ENCODE measurements at places on chromosomes 16 and 17. TPM values are rescaled to one million over a fixed set of nuclear protein-coding genes. Genes with fewer than 3 reads are reported as not detected.

DNA sequence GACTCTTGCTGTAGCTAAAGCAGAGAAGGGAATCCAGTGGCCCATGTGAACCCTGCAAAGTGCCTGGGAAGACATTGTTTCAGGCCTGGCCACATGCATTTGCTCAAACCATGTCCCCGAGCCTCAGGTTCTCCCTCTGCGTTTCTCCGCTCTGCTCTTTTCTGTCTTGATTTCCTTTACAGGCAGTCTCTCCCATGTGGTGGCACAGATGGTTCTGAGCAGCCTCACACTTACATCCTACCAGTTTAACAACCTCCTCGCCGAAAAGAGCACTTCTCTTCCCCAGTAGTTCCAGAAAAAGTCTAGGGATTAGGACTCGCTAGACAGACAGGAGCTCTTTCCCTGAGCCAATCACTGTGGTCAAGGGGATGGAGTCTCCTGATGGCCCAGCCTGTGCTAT lies 28.3 kb upstream of the MYH10 start:
- DNase-seq, result no peak

GRCh38 chr16:26532456-26532855 lies 534.3 kb upstream of the C16orf82 start:
- no peak for DNase-seq

The BHLHA9 gene
- not detected for total RNA-seq

DNA sequence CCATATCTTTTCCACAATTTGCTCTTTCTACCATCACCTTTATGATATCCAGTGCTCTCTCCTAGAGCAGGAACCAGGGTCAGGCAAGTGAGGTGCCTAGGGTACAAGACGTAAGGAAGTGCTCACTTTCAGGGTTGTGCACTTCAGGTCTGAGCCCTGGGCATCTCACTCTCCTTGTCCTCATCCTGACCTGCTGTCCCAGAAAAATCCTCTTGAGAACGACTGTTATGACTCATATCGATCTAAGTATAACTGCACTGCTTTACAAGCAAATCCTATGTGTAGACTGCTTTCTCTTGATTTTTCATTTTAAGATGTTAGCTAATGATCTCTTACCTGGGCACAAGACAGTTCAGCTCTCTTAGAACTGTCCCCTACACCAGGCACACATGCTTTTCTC lies 100.1 kb downstream of the TMEM100 start:
- DNase-seq, result no peak

All from Right ventricle myocardium inferior (tissue), 1 donor.